PC-3 (cell line): ENCODE measurements at places on chromosomes 5 and 9. TPM values are rescaled to one million over a fixed set of nuclear protein-coding genes. Genes with fewer than 3 reads are reported as not detected.

Gene AK8
- 0.55 TPM in 1 of 2 replicates, not detected in the other for total RNA-seq

DNA sequence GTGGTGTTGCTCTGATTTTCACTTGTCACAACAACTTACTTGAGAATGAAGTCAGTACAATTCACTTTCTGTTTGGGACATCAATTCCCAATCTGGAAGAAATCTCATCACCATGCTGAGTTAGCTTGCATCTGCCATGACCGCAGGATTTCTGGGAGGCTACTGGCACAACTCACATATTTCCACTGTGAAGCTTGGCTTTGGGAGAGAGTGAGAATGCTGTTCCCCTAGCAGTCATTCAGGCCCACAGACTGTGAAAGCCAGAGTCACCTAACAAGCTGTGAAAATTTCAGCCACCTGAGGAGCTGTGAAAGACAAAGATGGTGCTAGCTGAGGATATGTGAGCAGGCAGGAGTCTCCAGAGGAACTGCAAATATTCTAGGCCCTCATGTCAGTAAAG is 365.2 kb upstream of the TUSC1 start:
- DNase-seq: no peak

Gene NPR3
- 3.9 and 5.8 TPM in 2 replicates for total RNA-seq

- no peak for DNase-seq
Observed at GRCh38 chr9:133635533-133636531, at the start of gene DBH. DBH (plus strand) TSS chr9:133636363; CDS start chr9:133636372, 9 bp downstream.

- no peak for DNase-seq
Observed at GRCh38 chr5:175478008-175478383, 364 bp upstream of the SFXN1 start.

DNA sequence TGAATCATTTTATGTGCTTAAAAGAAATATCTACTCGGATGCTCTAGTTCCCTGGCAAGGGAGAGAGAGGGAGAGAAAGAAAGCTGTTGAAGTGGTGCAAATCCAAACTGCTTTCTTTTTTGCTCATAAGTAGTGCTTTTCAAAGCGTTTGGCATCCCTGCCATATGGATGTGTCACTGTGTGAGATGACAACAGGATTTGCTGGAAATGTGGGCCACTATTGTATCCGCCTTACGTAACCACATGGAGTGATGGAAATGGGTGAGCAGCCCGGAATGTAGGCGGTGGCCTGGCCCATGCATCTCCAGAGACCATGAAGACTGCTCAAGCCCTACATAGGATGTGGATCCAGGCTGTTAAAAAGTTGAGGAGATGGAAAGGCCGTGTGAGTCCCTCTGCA is 30.8 kb downstream of the TJP2 start:
- DNase-seq: peak; percentile 35

GRCh38 chr5:61701877-61702602 is 370.0 kb downstream of the ZSWIM6 start:
- no peak for DNase-seq

Gene EXOC3
- 31.3 and 42.1 TPM in 2 replicates for total RNA-seq

Gene C9
- total RNA-seq: not detected in 2 replicates

GRCh38 chr5:141737535-141737934 is 55.5 kb upstream of the ARAP3 start:
- DNase-seq: no peak

DNA sequence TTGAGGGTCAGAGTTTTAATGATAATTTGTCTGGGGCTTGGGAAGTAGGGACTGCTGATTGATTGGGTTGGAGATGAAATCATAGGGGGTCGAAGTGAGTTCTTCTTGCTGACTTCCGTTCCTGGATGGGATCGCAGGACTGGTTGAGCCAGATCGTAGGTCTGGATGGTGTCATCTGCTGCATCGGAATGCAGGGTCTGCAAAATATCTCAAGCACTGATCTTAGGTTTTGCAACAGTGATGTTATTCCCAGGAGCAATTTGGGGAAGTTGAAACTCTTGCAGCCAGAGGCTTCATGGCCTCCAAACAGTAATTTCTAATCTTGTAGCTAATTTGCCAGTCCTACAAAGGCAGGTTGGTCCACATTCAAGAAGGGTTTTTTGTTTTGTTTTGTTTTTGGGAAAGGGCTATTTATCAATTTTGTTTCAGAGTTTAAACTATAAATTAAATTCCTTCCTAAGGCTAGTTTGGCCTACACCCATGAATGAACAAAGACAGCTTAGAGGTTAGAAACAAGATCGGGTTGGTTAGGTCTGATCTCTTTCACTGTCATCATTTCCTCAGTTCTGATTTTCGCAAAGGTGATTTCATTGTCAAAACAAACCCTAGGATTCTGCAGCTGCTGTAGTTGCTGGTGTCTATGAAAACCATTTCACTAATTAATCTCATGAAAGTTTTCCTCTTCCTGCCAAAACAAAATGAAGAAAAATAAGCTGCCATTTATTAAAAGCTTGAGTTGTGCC is 388.0 kb downstream of the TMEM232 start:
- no peak for DNase-seq

DNA sequence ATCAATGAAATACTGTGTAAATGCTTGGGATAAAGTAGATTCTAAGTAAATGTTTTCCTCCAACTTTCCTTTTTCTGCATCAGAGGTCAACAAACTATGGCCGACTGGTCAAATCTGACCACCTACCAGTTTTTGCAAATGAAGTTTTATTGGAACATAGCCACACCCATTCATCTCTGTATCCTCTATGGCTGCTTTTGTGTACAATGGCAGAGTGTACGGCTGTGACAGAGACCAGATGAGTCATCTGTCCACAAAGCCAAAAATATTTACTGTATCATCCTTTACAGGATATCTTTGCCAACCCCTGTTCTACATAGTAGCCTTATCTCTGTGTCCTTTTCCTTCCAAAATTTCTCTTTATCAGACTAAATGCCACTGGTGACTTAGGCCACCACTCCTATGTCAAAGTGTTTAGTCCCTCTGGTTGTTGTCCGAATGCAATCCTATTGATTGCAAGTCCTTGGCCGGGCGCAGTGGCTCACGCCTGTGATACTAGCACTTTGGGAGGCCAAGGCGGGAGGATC is 218.4 kb upstream of the KLF4 start:
- peak; percentile 68 for DNase-seq

Gene PPP1R26
- total RNA-seq: 22.6 and 30.6 TPM in 2 replicates

Gene EIF4E1B
- not detected in 2 replicates for total RNA-seq

DNA sequence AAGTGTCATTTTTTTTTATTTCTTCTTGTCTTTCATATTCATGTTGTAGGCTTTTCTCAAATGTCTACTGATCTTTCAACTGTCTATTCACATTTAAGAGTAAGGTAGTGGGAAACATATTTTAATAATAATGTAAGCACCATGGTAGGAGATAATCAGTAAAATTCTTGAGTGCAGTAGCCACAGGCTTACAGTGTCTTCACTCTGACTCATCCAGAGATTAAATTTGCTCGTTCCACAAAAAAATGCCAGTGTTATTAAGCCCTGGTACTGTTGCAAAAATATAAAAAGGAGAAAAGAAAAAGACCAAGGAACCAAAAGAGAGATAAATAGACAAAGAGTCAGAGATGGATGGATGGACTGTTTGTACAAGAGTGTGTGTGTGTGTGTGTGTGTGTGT is 43.0 kb downstream of the PARP8 start:
- DNase-seq: no peak

- no peak for DNase-seq
Observed at GRCh38 chr5:107269256-107269655, 401.5 kb downstream of the EFNA5 start.

Gene ROPN1L
- 0.95 and 1.7 TPM in 2 replicates for total RNA-seq

GRCh38 chr9:122350577-122351355 is 20.1 kb upstream of the PTGS1 start:
- DNase-seq: peak; percentile 75

DNA sequence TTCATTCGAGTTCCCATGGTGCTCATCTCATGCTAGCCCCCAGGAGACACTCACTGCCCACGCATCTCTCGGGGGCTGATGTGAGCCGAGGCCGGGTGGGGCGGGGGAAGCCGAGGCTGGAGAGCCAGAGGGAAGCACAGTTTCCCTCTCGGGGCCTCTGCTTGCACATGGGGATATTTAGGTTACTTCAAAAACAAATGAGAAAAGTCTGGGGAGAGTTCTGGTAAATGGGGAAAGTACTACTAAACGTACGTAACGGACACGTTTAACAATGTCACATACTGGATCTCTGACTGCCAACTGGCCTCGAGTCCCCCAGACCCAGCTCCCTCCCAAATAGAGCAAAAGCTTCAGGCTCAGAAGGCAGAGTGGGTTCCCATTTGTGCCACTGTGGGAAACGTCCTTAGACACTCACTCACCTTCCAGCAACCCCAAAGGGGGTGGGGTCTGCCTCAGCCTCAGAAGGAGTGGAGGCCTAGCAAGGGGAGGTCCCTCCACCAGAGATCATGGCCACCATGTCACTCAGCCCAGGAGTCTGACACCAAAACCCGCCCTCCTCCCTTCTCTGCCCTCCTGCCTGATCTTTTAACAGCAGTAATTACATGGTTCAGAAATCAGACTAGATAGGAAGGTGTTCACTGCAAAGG is 33.8 kb upstream of the NTNG2 start:
- no peak for DNase-seq
